ENCODE measurements at places on chromosomes 12 and 14.

DNA sequence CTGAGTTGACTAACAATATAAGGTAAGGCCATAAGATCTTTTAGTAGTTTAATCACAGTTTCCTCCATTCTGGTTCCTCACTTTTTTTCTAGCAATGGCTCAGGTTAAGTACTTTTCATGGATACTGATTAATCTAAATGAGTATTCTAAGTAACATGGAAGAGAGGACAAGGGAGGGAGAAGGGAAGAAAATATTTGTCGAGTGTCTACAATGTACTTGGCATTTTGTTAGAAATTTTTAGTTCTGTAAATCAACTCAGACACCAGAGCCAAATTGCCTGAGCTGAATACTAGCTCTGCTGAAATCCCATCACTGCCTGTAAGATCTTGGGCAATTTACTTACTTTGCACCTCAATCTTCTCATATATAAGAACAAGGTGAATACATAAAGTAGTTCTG, 20.2 kb downstream of the RERG start:
- DNase-seq = no peak

DNA sequence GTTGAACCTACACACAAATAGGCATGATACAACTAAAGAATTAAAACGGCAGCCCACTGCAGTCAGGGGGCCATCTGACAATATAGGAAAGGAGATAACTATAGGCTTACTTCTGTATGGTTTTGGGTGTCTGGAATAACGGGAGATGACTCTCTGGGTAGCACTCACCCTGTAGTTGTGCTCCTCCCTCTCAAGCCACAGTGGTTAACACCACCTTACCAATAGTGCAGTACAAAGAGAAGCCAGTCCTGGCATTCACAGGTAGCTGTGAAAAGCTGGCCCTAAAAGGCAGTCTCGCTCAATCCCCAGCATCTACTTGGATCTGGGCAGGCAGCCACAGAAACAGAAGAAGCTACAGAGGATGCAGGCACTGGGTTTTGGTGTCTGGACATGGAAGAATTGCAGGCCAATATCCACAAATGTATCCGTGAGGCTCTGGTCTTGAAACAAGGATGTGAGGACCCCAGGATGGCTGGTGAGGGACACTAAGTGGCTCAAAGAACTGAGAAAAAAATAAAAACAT, 93.0 kb downstream of the DPF3 start:
- no peak for DNase-seq

DNA sequence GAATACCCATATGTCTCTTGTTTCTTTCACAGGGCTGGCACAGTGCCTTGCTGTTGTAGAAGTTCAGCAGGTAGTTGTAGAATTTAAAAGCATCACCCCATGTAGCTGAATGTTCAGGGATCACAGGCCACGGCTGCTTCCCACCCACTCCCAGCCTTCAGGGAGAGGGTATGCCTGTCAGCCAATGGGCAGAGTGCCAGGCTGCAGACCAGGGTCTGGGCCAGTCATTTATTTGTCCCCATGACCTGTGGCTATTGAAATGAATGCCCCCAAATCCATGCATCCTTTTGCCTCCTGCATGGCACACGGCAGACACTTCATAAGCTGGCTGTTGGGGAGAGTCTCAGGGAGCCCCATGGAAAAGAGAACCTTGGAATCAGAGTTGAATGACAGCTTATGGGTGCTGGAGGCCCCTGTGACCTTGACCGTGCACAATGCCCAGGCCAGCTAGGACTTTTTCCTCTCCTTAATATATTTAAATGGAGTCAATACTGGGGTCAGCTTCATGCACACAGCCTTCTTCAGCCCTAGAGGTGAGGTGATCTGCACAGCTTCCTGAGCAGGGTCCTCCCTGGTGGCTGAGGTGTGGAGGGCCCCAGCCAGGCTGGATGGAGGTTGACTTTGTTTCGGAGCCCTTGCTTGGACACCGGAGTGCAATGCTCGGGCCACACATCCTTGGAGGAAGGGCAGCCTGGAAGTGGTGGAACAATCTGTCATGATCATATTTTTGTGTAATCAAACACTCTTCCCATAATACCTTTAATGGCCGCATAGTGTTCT, 45.3 kb downstream of the PRMT8 start:
- DNase-seq = no peak

GRCh38 chr12:74317078-74317601, 220.5 kb upstream of the ATXN7L3B start:
- DNase-seq = peak; percentile 38

GRCh38 chr14:52911904-52912303, 38.9 kb downstream of the FERMT2 start:
- no peak for DNase-seq

GRCh38 chr12:131511391-131511802, 199.5 kb upstream of the SFSWAP start:
- DNase-seq = no peak

DNA sequence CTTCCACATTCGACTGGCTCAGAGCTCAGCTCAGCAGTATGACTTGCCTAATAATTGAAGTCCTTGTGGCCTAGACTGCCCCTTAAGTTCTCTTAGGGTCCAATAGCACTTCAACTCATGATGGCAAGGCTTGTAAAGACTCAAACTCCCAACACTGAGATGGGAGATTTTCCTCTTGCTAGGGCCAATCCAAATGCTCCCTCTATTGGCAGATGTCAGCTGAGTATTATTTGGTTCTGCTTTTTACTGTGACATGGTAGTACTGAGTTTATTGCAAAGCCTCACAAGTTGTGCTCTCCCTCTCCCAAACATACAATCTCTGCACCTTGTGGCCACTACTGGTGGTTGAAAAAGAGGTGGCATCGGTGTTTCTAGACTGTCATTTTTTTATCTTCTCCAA, 164.2 kb downstream of the ALG10 start:
- no peak for DNase-seq

DNA sequence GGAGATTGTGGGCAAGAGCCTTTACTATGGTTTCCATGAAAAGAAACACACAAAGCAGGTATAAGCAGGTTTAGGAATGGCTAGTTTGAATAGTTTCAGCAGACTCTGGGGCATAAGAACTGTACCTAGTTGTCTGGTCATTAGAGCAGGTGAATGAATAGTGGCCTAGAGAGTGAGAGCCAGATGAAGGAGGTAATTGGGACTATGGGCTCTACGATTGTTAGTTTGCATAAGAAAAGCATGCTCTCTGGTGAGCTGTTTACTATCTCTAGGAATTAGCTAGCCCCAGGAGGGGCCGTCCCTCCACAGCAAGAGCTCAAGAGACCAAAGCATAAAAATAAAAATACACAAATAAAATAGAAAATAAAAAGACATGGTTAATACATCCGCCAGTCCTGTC, 397.5 kb upstream of the GARIN6 start:
- DNase-seq = no peak

DNA sequence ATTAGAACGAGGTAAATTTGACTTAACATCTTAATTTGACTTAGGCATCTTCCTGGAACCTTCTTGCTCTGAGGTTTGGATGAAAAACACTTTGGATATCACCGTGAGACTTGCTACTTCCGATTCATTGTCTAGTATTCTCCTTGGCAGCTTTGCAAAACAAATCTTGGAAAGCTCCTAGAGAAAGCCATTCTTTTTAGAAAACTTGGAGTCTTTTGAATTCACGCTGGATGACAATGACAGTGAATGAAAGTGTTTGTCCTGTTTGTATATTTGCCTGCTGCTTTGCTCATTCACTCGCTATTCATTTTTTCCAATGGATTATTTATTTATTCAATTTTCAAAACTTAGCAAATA, 222.1 kb upstream of the HMGA2 start:
- no peak for DNase-seq

DNA sequence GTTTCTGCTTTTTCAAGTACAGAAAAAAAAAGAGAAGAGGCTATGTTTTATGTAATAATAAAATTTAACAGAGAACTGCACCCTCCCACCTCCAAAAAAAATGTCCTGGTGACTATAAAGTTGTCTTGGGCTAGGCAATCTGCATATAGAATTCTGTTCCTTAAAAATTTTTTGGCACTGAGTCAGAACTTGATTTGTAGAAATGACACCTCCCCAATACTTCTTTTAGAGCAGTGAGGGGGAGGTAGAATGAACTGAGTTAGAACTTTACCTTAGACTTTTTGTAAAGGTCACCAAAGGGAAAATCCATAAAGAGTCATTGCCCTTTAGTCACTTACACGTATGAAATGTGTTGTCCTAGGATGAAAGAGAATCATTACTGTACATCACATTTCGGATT, 80.0 kb downstream of the BTG1 start:
- DNase-seq = no peak

DNA sequence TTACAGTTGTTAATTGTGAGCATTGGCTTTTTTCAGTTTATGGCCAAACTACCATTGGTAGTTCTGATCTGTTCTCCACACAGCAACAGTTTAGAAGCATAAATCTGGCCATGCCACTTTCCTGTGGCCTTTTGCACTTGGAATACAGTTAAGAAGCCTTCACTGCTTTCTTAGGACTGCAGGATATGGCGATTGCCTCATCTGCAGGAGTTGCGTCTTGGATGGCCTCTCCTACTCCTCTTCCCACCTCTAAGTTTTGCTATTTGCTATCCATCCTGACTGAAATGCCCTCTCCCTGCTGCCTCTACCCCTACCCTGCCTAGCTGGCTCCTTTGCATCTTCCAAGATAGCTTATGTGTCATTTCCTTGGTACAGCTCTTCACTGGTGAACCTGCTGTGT, 12.8 kb upstream of the BMAL2 start:
- no peak for DNase-seq

- DNase-seq = no peak
Measured at GRCh38 chr12:47995981-47996401, 8.3 kb downstream of the COL2A1 start.

- no peak for DNase-seq
Measured at GRCh38 chr14:96580566-96580965, 78.4 kb downstream of the PAPOLA start.

DNA sequence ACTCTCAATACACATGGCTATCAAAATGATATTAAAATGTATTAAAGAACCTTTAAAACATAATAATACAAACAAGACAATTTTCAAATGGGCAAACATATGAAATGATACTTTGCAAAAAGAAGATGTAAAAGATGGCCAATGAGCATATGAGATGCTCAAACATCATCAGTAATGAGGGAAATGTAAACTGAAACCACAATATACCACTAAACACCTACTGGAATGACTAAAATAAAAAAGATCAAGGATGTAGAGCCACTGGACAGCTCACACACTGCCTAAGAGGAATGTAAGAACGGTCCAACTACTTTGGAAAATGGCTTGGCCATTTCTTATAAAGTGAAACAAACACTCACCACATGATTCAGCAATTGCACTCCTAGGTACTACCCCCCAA, 97.2 kb upstream of the BBS10 start:
- DNase-seq = no peak

GRCh38 chr12:54258201-54258681, 21.7 kb downstream of the CBX5 start:
- DNase-seq = peak; percentile 9

DNA sequence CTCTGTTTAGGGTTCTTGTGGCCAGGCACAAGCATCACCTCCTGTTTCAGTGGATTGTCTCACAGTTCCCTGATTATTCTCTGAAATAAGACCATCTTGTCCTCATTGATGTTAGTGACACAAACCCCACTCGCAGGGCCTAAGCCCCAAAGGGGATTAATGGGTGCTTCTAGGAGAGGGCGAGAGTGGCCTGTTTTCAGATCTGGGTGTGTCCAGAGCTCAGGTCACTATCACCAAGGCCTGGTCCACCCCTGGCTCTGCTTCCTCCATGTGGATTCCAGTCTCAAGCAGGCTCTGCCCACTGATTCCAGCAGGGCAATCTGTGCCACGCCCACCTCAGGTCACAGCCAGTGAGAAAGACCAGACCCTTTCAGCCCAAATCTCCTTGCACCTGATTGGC, 361.9 kb downstream of the ADGRD1 start:
- no peak for DNase-seq

GRCh38 chr12:24719293-24719721, 229.6 kb downstream of the BCAT1 start:
- no peak for DNase-seq
